ENCODE measurements at places on chromosomes 1 and 21.

DNA sequence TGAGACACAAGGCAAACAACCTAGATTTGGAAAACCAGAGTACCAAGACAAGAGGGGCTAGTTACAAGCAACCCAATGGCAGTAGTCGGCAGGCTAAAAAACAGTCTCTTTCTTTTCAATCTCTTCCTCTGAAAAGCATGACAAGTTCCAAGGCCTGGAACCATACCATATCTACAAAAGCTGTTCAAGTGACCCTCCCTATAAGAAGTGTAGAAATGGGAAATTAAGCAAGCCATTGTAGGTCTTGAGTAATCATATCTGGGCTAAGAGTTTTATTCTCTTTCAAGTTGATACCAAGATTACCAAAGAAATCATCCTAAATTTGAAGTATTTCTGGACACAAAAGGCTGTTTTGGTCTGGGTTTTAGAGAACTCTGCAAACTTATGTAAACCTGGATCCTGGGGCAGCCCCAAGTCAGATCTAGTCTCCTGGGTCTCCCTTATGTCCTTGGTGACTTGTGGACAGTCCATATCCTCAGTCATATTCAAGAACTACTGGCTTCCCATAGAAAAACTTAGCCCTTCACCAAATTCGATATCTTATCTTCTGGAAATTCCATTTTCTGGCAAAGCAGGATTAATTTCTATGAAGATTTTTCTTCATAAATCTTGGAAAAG, 24.7 kb downstream of the FMO3 start:
- no peak for DNase-seq

DNA sequence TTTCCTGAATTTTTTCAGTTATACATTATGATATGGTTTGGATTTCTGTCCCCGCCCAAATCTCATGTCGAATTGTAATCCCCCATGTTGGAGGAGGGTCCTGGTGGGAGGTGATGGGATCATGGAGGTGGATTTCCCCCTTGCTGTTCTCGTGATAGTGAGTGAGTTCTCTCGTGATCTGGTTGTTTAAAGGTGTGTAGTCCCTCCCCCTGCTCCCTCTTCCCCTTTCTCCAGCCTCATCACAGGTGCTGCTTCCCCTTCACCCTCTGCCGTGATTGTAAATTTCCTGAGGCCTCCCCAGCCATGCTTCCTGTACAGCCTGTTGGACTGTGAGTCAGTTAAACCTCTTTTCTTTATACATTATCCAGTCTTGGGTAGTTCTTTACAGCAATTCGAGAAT, 93.2 kb upstream of the HNRNPU start:
- DNase-seq: no peak

DNA sequence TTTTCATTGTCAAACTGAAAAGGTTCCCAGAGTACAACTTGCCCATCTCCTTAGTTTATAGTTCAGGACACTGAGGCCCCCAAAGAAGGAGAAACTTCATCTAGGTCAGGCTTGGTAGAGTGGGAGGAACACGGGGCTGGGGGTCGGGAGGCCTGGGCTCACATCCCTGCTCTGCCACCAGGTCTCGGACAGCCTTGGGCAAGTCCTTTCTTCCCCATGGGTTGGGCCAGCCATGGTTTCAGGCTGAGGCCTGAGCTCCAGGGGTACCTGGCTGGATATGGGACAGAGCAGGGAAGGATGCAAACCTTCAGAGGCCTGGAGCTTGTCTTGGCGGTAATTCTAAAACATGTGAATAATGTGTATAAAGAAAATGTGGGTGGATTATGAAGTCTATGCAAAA, 17.0 kb downstream of the FOXO6 start:
- DNase-seq: no peak

- no peak for DNase-seq
Observed at GRCh38 chr1:44031252-44032169, at the start of gene SLC6A9. Gene SLC6A9 (minus strand): TSS chr1:44031462. CDS start chr1:44024277, 7,185 bp downstream.

GRCh38 chr1:67687649-67688048, 2.6 kb downstream of the GADD45A start:
- DNase-seq: no peak

DNA sequence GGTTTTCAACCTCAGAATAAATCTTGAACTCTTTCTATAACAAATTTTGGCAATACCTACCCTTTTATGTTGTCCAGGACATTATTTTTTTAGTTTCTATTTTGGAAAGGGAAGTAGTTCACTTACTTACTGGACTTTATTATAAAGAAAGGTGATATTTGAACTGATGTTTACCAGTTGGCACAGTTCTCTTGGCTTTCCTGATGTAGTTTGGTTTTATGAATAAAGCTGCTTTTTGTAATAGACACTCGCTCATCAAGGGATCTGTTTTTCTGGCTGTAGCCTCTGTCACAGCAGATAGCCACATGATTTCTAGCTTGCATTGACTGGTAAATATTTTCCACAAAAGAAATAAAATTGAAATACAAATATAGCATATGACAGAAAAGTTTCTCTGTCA, 40.9 kb upstream of the METTL18 start:
- DNase-seq: no peak

- DNase-seq: no peak
Observed at GRCh38 chr1:42152907-42153600, at the start of gene GUCA2B. Gene GUCA2B (plus strand): TSS chr1:42153410. CDS start chr1:42153451, 41 bp downstream.

GRCh38 chr1:85580872-85581801, 576 bp downstream of the CCN1 start:
- no peak for DNase-seq

- DNase-seq: no peak
Observed at GRCh38 chr21:46416551-46416950, 42.1 kb upstream of the DIP2A start.

DNA sequence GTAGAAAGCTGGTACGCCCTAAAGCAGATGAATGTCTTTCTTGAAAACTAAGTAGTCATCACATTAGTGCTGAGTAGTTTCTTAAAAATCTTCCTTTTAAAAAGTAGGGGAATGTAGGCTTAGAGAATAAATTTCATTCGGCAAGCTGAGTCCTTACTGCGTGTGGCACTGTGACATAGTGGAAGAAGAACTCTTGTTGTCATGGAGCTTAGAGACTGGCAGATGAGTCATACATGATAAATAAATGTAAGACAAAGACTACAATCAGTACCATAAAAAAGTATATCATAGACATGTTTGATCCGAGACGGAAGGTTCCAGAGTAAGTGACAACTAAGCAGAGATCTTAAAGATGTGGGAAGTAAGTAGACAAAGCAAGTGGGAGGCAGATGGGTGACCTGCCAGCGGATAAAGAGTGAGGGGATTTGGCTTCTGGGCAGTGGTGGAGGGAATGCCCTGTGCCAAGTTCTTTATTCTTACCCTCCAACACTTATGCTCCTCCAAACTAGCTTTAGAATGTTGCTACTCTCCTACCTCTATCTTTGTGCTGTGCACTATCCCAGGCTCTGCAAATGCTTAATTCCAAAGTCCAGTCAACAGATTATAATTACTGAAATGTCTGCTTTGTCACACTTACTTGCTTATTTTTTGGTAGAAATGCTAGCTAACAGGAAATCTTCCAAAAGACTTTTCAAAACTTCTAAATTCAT, 608.5 kb upstream of the USP24 start:
- DNase-seq: no peak

GRCh38 chr1:26094076-26094669, 17.5 kb upstream of the PDIK1L start:
- DNase-seq: no peak

DNA sequence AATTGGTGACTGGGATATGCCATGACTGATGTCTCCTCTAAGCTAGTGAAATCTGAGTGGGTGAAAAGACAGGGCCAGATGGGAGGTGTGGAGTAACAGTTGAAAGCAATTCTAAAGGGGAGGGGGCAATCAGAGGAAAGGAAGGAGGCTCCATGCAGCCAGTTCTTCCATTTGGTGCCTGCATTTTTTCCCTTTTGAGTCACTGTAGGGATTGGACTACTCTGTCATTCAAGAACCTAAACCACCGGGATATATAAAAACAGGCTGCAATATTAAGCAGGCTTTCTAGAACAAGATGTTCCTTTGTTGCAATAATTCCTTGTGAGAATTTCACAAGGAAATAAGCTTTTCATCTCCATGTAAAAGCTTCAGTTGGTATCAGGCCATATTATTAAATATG, 18.3 kb downstream of the CLIC6 start:
- no peak for DNase-seq

DNA sequence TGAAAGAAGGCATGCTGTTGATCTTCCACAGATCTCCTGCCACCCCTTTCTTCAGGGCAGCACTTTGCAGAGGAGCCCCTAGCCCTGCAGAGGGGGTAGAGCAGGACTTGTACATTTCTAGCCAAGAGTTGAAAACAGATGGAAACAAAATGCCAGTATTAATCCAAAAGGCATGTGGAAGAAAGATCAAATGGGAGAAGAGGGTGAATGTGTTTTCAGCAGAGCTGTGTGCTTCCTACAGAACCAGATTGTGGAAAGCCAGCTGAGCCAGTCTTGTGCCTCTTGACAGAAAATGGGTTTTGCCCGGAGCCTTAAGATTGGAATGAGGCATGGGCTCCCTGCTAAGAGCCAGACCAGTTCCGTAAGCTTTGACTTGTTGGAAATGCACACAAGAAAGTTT, 105.2 kb upstream of the TSPAN2 start:
- DNase-seq: no peak

- DNase-seq: no peak
Observed at GRCh38 chr21:42012344-42012743, 2.2 kb upstream of the ZBTB21 start.

DNA sequence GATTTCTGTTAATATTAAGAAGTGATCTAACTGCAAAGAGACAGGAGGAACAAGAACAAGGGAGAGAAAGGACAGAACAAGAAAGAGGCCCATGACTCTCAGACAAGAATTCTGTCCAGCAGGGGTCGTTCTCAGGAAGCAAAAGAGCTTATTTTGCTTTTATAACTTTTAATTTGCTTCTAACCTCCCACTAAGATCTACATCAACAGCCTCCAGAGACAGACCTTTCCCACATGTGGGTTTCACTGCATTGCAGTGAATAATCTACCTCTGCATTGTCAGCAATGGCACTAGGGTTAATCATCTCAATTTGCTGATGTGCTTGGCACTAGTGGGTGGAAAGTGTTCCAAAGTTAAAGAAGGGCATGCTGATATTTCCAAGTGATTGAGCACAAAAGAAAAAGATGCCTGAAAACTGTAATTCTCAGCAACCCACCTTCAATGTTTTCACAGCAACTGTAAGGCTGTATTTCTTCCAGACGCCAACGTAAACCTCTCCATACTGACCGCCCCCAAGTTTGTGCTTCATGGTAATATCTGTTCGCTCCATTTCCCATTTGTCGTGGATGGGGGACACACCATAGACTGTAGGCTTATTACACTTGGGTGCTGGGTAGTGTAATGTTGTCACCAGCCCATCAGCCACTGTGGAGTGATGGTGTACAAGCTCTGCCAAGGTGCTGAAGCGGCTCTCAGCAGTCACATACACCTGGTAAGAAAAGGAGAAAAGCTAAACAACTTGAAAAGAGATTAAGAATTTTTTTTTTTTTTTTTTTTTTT, 39.5 kb downstream of the TOR3A start:
- DNase-seq: no peak

- no peak for DNase-seq
Observed at GRCh38 chr21:42176859-42177258, 42.1 kb upstream of the ABCG1 start.

DNA sequence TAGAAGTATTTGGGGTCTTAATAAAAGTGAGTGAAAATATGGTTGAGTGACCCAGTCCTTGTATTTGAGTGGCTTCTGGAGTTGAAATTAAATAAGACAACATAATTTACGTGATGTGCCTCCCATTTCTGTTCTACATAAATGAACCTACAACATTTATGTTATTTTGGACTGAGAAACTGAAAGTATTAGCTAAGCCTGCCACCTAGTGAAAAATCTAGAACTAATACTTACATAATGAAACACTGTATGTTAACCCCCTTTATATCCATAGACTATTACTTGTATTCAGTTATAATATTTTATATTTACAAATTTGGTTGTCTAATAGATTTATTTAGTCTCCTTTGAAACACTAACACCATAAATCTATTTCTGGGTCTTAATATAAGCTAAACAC, 298.9 kb downstream of the KCNT2 start:
- no peak for DNase-seq
